Smooth muscle cell of the umbilical artery (primary cell): ENCODE measurements at places on chromosomes 6 and 20. TPM values are rescaled to one million over a fixed set of nuclear protein-coding genes. Genes with fewer than 3 reads are reported as not detected.

SLC17A1 gene
- total RNA-seq: not detected in 2 replicates

C20orf144 gene
- 0.05 and 0.30 TPM in 2 replicates for total RNA-seq

NRSN1 gene
- total RNA-seq: not detected in 2 replicates

HLA-DRB5 gene
- total RNA-seq: 0.09 TPM in 1 of 2 replicates, not detected in the other

XKR7 gene
- total RNA-seq: under 0.01 TPM in 1 of 2 replicates, not detected in the other

TREM1 gene
- 0.42 and 5.3 TPM in 2 replicates for total RNA-seq

STAU1 gene
- 38.3 and 71.6 TPM in 2 replicates for total RNA-seq

SAYSD1 gene
- 5.3 and 8.9 TPM in 2 replicates for total RNA-seq

TFAP2C gene
- total RNA-seq: not detected in 2 replicates

DNAH8 gene
- total RNA-seq: not detected in 2 replicates

LY6G6F gene
- not detected in 2 replicates for total RNA-seq

CD83 gene
- total RNA-seq: 1.2 and 1.7 TPM in 2 replicates

LY6G6C gene
- total RNA-seq: not detected in 2 replicates

MLN gene
- not detected in 2 replicates for total RNA-seq

NCOA3 gene
- 27.3 and 36.9 TPM in 2 replicates for total RNA-seq

CASS4 gene
- total RNA-seq: under 0.01 and 0.14 TPM in 2 replicates

CAPN11 gene
- not detected in 2 replicates for total RNA-seq

BMP2 gene
- 3.9 and 35.0 TPM in 2 replicates for total RNA-seq

GPLD1 gene
- under 0.01 and 0.32 TPM in 2 replicates for total RNA-seq

SEL1L2 gene
- 0.89 TPM in 1 of 2 replicates, not detected in the other for total RNA-seq

FNDC1 gene
- 0.30 TPM in 1 of 2 replicates, not detected in the other for total RNA-seq

RWDD2A gene
- 4.8 and 5.2 TPM in 2 replicates for total RNA-seq

ABRACL gene
- 28.8 and 30.0 TPM in 2 replicates for total RNA-seq

SYNDIG1 gene
- total RNA-seq: 5.6 and 5.9 TPM in 2 replicates

SYCP2L gene
- 0.05 and 0.59 TPM in 2 replicates for total RNA-seq

TBXT gene
- not detected in 2 replicates for total RNA-seq

NKAPL gene
- total RNA-seq: 0.89 and 1.9 TPM in 2 replicates

ARFGEF3 gene
- total RNA-seq: 0.59 and 1.1 TPM in 2 replicates

PM20D2 gene
- 2.1 and 3.8 TPM in 2 replicates for total RNA-seq

CEP85L gene
- total RNA-seq: 12.5 and 20.8 TPM in 2 replicates

SLC35B2 gene
- total RNA-seq: 105 and 143 TPM in 2 replicates

EEF1A2 gene
- total RNA-seq: 3.9 and 8.8 TPM in 2 replicates

PTCHD4 gene
- 5.9 and 9.0 TPM in 2 replicates for total RNA-seq

SULF2 gene
- total RNA-seq: 21.5 and 34.4 TPM in 2 replicates

HCK gene
- total RNA-seq: not detected in 2 replicates

MAPK14 gene
- 48.4 and 60.3 TPM in 2 replicates for total RNA-seq

FAM184A gene
- 0.18 and 0.89 TPM in 2 replicates for total RNA-seq
